ENCODE measurements at places on chromosomes 5 and 9.

DNA sequence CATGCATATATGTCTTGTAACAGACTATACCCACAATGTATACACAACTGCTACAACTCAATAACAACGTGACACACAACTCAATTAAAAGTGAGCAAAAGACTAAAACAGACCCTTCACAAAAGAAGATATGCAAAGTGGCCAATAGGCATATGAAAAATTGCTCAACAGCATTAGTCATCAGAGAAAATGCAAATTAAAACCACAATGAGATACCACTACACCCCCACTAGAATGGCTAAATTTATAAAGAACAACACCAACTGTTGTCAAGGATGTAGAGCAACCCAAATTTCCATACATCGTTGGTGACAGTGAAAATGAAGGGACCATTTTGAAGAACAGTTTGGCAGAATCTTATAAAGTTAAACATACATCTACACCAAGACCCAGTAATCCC lies 38.9 kb downstream of the GABRB2 start:
- no peak for DNase-seq

DNA sequence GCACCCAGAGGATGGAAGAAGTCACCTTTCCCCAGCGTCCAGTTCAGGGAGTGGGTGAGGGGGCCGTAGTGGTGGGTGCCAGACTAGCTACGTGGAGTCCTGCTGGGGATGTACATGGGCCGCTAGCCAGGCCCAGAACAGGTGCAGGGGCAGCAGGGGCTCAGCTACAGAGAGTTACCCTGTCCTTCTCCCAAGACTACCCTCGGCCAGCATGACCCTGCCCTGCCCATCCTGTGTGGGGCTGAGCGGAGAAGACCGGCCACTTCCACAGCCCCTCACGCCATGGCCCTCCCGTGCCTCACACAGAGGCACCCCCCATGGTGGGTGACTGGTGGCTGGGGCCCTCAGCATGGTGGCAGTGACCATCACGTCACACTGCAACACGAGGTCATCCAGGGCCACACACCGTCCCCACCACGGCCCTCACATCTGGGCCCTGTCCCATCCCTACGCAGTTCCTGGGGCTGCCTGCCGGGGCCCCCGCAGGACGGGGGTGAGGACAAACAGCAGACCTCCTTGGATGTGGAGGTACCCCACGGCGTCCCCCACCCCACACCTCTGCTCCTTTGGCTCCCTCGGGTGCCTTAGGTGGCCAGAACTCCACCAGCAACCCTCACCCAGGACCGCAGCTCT lies 977 bp upstream of the DPP7 start:
- DNase-seq = no peak

DNA sequence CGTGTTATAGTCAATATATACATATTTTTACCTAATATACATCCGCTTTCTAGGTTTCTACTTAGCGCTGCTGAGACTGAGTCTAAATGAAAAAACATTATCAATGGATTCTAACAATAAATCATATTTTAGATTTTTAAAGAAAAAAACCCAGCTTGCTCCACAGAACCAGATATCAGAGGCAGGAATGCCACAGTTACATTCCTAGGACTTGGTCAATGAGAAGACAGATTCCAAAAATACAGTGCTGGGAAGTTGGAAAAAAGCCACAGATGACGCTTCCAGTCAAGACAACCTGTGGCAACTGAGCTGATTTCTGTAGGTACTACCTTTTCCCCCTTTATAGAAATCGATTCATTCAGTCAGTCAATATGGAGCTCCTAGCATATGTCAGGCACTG lies 577 bp upstream of the CCDC112 start:
- no peak for DNase-seq

DNA sequence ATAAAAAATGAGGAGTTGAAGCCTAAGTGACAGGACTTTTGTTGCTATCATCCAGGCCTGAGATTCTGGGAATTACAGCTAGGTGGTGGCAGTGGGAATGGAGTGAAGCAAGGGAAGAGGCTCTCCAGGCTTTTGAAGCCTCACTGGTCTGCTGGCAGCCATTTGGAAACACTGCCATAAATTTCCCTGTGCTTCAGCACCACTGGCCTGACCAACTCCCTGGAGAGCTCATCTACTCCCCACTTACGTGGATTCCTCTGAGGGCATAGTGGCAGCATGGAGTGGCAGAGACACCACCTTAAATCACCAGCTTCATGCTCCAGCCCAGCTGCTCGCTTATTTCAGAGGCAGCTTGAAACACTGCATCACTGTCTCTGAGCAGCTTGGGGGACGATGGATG lies 518.2 kb downstream of the TLR4 start:
- no peak for DNase-seq

DNA sequence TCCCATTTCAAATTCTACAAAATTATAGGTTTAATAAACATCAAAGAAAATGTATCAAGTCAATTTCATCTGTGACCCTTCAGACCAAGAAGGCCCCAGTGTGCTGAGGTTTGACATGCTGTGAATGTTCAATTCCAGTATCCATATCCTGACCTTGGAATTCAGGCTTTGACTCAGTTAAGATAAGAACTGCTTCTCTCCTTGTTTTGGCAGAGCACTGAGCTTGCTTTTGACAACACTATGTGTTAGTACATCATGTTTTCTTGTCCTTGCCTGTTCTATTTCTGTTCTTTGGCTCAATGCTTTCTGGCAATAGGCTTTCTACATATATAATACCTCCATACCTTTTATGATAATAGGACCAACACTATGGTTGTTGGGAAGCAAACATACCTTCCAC lies 105.6 kb downstream of the PLCXD3 start:
- no peak for DNase-seq

- no peak for DNase-seq
Measured at GRCh38 chr9:87007711-87008366, 60.5 kb upstream of the GAS1 start.

DNA sequence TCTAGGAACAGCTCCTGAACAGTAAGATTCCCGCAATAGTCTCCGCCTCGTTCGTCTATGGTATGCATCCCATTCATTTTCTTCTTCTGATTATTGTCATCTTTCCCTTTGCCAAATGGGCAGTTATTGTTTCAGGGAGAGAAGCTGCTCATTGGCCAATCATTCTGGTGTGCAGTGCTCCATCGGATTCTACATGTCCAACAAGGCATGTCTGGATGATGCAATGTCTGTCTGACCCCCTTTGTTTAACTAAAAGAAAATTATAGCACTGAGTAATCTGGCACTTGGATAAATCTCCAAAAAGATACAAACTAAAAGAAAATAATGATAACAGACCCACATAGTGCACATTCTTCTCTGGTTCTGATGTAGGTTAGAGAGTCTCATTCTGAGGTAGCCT lies 515.6 kb upstream of the DMAC1 start:
- no peak for DNase-seq

DNA sequence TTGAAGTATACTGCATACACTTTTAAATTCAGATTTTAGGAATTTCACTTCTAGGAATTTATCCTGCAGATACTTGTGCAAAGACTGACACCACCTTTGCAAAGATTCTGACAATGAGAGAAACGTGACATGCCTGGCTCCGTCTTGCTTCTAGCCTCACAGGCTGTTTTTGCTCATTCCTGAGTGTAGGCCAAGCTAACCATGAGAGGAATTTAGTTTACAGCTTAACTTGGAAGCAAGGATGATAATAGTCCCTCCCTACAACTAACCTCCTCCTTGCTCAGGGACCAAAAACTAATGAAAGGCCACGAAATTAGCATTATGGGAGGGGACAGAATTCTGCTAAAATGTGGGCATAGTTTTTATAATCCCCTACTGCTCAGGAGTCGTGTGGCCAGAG lies 31.1 kb downstream of the C5orf22 start:
- no peak for DNase-seq

GRCh38 chr9:128316421-128316820 lies 5.8 kb downstream of the TRUB2 start:
- DNase-seq = no peak

DNA sequence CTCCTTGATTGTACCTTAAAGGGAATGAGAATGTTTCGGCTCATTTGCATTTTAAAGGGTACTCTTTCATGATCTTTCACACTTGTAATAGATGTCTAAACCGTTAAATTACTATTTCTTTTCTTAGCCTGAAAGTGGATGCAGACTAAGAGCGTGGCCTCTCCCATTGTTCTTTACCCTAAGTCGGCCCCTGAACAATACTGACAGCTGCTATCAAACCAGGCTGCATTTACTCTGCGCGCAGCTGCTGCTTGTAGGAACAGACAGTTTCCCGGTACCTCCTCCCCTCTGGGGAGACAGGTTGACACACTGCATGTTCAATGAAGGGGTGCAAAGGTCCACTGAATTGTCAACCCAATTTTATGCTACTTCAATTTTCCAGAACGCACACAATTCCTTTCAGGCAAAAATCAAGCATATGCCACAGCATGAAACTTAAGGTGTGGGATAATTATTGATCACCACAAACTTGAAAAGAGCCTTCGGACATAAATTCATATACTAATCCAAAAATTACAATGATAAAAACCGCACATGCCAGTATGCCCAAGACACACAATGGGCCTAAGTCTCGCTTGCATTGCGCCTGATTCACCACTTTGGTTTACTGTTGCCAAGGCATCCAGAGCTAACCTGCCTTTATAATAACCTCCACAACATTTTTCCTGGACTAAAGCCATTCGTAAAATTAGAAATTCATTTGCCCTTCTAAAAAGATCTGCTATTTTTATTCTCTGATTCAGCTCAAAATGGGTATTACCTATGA lies 39.7 kb downstream of the TLE1 start:
- no peak for DNase-seq

DNA sequence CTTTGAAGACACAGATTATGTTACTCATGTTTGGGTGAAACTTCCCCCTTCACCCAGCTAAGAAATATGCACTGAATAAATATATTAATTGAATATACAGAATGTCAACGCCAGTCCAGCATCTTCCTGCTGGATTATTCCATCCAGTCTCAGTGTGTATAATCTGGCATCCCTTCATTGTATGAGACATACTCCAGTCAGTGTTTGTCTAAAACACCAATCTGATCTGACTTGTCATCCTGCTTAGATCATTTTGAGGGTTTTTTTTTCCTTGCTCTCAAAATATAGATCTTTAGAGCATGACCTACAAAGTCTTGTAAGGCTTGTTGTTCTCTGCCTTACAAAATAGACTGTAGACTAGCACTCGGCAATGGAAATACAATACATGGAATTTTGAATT lies 195.1 kb downstream of the SMARCA2 start:
- no peak for DNase-seq

DNA sequence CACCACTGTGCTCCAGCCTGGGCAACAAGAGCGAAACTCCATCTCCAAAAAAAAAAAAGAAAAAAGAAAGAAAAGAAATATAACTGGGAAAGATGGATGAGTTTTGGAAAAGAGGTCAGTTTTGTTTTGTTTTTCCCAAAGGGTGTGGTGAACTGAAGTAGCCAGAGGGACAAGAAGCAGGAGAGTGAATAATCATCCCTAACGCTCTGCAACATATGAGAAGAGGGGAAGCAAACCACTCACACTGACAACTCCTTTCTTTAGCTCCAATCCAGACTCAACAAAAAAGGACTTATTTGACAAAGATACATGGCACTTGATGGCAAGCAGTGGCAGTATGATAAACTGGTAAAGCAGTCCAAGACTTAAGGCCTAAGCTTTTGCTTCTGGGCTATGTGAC lies 176.1 kb upstream of the HMHB1 start:
- DNase-seq = no peak

DNA sequence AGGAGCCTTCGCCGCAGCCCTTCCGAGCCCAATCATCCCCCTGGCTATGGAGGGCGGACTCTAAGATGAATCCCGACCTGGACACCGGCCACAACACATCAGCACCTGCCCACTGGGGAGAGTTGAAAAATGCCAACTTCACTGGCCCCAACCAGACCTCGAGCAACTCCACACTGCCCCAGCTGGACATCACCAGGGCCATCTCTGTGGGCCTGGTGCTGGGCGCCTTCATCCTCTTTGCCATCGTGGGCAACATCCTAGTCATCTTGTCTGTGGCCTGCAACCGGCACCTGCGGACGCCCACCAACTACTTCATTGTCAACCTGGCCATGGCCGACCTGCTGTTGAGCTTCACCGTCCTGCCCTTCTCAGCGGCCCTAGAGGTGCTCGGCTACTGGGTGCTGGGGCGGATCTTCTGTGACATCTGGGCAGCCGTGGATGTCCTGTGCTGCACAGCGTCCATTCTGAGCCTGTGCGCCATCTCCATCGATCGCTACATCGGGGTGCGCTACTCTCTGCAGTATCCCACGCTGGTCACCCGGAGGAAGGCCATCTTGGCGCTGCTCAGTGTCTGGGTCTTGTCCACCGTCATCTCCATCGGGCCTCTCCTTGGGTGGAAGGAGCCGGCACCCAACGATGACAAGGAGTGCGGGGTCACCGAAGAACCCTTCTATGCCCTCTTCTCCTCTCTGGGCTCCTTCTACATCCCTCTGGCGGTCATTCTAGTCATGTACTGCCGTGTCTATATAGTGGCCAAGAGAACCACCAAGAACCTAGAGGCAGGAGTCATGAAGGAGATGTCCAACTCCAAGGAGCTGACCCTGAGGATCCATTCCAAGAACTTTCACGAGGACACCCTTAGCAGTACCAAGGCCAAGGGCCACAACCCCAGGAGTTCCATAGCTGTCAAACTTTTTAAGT lies 819 bp downstream of the ADRA1B start:
- DNase-seq = no peak

DNA sequence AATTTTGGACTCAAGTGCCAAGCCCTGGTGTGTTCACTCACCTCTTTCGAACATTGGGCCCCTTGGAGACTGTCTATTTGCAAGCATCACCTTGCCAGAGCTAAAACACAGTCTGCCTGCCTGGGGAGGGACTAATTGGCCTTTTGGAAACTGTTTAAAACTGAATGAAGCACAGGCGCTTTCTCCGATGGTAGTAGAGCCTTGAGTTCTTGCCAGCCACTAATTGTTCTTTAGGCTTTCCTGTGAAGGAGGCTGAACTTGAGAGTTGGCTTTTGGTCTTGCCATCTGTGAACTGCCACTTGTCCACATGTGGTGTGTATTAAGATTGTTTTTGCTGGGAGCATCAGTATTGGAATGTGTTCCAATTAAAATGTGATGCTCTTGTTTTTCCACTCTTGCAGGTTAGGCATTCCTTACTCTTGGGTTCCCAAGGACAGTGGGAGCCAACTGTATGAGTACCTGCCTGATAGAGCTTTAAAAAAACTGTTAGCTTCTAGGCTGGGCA lies 26.0 kb downstream of the GARNL3 start:
- DNase-seq = no peak

DNA sequence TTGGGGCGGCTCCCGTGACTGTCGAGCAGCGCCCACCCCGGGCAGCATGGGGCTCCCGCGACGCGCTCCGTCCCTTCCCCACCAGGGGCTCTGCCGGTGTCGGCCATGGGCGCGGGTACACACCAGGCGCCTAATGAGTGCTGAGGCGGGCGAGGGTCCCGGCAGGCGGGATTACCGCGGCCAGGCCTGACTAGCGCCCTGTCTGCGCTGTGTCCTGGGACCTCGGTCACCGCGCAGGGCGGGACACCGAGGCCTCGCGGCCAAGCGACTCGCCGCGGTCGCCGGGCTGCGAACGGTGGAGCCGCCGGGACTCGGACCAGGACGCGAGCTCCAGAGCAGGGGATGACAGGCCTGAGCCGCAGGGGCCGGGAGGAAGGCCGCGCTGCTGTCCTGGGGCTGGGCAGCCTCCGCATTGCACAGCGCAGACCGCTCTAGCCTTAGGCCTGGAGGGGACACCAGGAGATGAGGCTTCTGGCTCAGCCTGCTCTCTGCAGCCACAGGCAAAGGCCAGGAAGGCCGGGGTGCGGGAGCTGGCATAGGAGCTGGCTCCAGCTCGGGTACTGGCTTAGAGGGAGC lies 14.1 kb downstream of the LCN10 start:
- no peak for DNase-seq

- no peak for DNase-seq
Measured at GRCh38 chr5:108762660-108763059, 15.0 kb downstream of the FER start.

- peak; percentile 65 for DNase-seq
Measured at GRCh38 chr9:36191290-36191645, 547 bp downstream of the CLTA start.
